CD4-positive, alpha-beta T cell treated with Interleukin-15 for 1 hour (primary cell): ENCODE measurements at places on chromosomes 1 and 21.

GRCh38 chr1:175884369-175884768 lies 141.0 kb upstream of the TNR start:
- no peak for DNase-seq

DNA sequence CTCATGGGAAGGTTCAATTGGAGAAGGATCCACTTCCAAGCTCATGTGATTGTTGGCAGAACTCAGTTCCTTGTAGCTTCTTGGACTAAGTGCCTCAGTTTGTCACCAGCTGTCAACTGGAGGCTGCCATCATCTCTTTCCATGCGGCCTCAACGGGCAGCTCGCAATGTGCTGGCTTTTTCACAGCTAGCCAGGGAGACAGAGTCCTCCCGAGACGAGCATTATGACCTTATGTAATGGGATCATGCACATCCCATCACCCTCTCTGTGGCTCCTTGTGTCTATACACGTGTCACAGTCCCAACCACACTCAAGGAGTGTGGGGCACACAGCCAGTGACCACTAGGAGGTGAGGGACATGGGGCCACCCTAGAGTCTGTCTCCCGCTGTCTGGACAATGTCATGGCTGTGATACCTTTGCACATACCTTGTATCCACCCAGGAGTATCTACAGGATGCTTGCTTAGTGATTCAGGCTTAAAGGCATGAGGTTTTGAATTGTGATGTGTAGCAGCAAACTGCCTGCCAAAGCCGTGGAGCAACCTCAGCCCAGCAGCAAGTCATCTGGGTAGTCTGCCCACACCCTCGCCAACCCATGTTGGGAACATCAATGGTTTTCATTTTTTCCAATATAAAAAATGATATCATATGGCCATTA lies 3.9 kb upstream of the KRTAP10-6 start:
- no peak for DNase-seq

- no peak for DNase-seq
Observed at GRCh38 chr1:181324797-181325616, 158.3 kb upstream of the CACNA1E start.

GRCh38 chr1:17168091-17168876 lies 36.6 kb upstream of the PADI1 start:
- no peak for DNase-seq

GRCh38 chr1:178573330-178573729 lies 60.4 kb downstream of the TEX35 start:
- DNase-seq: no peak

GRCh38 chr1:31510853-31511789 lies 65.2 kb upstream of the TINAGL1 start:
- no peak for DNase-seq

- DNase-seq: no peak
Observed at GRCh38 chr1:106571109-106571508, 485.4 kb upstream of the PRMT6 start.

- no peak for DNase-seq
Observed at GRCh38 chr1:87673748-87674147, 345.1 kb downstream of the LMO4 start.

DNA sequence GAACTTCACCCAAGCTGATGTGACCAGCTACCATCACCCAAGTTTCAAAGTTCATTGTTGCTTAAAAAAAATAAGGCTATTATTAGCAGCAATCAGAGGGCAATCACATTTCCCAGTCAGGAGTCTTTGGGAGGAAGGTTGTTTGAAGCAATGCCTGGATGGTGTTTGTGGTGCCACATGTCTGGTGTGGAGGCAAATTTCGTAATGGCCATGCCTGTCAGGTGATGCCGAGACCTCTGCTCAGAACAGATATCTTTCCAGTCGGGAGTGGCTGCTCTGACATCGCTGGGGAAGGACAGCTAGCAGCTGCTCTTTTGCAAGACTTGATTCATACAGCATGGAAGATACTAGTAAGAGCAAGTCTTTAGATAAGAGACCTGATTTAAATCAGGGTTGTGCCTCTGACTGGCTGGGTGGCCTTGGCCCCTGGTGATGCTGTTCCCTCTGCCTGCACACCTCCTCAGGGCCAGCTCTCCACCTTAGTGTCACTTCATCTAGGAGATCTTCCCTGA lies 187.8 kb upstream of the JUN start:
- DNase-seq: no peak

- no peak for DNase-seq
Observed at GRCh38 chr1:118136187-118136941, 48.7 kb downstream of the SPAG17 start.

- DNase-seq: no peak
Observed at GRCh38 chr1:53535846-53536245, 76.6 kb downstream of the DMRTB1 start.

- peak; percentile 38 for DNase-seq
Observed at GRCh38 chr1:227785094-227785804, 30.2 kb upstream of the PRSS38 start.

DNA sequence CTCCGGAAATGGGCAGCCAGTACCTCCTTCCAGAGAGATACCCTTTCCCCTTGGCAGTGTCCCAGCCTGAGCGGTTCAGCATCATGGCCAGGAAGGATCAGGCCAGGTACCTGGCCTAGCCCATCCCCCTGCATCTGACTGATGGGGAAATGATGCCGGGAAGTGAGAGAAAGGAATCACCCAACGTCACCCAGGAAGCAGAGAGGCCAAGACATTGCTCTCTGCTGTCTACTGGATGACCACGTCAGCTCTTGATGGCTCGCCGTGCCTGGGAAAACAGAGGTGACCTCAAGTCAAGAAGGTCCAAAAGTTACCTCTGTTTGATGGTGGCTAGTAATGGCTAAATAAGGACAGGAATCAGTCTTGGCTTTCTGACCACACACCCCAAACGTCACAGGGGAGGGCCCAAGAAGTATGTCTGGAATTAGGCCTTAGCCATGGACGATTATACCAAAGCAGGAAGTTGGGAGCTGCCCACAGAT lies 79.0 kb downstream of the MRPL37 start:
- no peak for DNase-seq
